ENCODE measurements at places on chromosomes 7 and 10.

DNA sequence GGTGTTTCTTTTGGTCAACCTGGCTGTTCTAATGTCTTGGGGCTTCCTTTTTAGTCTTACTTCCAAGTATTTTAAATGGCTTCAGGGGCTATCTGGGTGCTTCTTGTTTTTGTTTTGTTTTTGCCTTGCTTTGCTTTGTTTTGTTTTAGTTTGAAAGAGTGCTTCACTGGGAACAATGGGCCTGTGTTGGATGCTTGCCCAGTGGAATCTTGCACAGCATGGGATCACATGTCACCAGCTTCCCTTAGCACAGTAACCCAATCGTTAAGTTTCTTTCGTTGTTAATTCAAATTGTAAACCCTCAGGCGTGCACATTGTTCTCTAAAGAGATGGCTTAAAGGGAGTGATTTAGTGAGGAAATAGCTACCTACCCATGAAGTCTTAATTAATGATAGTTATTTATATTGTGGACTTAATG, 8.9 kb downstream of the COL17A1 start:
- DNase-seq = no peak

GRCh38 chr10:35251373-35252100, 84.8 kb upstream of the CCNY start:
- DNase-seq = no peak

DNA sequence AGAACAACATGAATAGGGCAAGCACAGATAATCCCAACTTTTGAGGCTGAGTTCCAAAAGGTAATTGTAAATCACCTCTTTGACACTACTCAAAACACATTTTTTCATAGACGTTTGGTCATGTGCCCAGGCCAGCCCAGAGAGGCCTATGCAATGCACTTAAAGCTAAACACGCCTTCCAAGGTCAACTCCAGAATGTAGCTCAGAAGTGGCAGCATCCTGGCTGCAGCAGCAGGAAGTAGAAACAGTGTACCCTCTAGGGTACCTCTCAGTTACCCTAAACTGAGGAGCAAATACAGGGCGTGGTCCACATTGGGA, 58.7 kb downstream of the OSBPL3 start:
- no peak for DNase-seq

GRCh38 chr10:113027574-113028455, 77.8 kb downstream of the TCF7L2 start:
- no peak for DNase-seq

GRCh38 chr10:110530131-110530831, 32.6 kb downstream of the DUSP5 start:
- DNase-seq = peak; percentile 43

DNA sequence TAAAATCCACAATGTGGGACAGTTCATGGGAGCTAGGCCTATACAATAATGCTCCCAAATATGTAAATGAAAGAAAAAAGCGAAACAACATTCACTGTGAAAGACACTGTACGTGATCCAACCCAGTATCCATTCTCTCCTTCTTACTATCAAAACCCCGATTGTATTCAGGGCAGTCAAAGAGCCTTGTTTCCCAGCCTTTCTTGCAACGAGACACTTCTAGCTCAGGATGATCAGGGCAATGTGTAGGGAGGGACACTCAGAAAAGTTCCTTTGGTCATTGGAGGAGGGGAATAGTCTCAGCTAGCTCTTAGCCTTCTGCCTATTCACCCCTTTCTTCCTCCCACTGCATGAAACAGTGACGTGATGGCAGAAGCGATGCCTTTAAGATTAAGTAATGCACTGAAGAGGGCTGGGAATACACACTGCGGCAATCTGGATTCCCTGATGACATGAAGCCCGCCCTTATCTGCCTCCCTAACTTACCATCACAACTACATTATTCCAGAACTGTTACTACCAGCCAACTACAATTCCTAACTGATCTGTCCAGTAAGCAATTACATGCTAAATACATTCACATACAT, 27.3 kb downstream of the UBE2H start:
- DNase-seq = no peak
